CD4-positive, alpha-beta T cell treated with Interleukin-2 at 100 ng/mL for 4 hours (primary cell): ENCODE measurements at places on chromosomes 1 and 21.
A peak's percentile ranks its signal among the peaks of the same experiment; 100 is the strongest.

DNA sequence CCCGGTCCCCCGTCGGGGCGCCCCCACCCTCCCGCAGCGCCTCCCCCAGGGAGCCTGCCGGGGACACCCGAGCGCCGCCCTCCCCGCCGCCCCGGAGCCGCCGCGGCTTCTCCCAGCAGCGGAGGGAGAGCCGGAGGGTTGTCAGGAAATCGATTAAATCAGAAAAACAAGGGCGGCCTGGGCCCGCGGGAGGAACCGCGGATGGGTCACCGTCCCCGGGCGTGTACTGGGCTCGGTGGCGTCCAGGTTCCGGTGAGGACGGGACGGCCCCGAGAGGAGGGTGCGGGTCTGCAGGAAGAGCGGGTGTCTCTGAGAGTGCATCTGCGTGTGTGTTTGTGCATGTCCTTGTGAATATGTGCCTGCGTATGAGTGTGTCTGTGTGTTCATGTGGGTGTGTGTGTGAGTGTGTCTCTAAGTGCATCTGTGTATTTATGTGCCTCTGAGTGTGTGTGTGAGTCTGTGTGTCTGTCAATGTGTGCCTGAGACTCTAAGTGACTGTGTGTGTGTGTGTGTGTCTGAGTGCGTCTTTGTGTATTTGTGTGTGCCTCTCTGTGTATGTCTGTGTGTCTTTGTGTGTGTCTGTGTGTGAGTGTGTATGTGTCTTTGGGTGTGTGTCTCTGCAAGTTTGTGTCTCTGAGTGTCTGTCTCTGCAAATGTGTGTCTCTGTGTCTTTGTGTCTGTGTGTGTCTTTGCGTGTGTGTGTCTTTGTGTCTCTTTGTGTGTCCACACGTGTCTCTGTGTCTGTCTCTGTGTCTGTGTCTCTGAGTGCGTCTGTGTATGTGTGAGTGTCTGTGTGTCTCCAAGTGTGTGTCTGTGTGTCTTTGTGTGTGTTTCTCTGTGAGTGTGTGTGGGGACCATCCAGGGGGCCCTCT lies 1.1 kb downstream of the SPSB1 start:
- DNase-seq = peak; percentile 30

- no peak for DNase-seq
Measured at GRCh38 chr1:8016895-8017241, 9.2 kb downstream of the ERRFI1 start.

- DNase-seq = no peak
Measured at GRCh38 chr1:165355139-165355976, 1.2 kb downstream of the LMX1A start.

GRCh38 chr1:87149241-87150041 lies 179.2 kb upstream of the LMO4 start:
- no peak for DNase-seq

GRCh38 chr1:159935719-159936272 lies 9.6 kb downstream of the IGSF9 start:
- DNase-seq = no peak
